ENCODE measurements at places on chromosomes 13 and 19.

- DNase-seq = no peak
These were observed 36.5 kb downstream of the SIPA1L3 start for GRCh38 chr19:37943480-37943879.

- no peak for DNase-seq
These were observed 11.4 kb downstream of the VSTM2B start for GRCh38 chr19:29537181-29537580.

DNA sequence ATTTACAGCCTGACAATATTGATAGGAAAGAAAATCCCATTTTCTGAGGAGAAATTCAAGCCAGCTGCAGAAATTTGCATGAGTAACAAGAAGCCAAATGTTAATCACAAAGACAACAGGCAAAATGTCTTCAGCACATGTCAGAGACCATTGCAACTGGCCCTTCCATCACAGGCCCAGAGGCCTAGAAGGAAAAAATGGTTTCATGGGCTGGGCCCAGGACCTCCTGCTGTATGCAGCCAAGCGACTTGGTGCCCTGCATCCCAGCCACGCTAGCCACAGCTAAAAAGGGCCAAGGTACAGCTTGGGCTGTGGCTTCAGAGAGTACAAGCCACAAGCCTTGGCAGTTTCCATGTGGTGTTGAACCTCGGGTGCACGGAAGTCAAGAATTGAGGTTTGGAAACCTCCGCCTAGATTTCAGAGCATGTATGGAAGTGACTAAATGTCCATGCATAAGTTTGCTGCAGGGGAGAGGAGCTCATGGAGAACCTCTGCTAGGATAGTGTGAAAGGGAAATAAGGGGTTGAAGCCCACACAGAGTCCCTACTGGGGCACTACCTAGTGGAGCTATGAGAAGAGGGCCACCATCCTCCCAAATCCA, 1474.0 kb downstream of the PCDH9 start:
- no peak for DNase-seq

GRCh38 chr13:43356567-43356966, 333.2 kb downstream of the DNAJC15 start:
- DNase-seq = peak; percentile 8

- DNase-seq = no peak
These were observed 231.0 kb downstream of the MYO16 start for GRCh38 chr13:108860418-108860817.

GRCh38 chr13:28967029-28967915, 147.1 kb downstream of the MTUS2 start:
- no peak for DNase-seq

- peak; percentile 38 for DNase-seq
These were observed 280.0 kb downstream of the SHISA2 start for GRCh38 chr13:25771641-25772478.

GRCh38 chr13:42048342-42048683, at the start of gene DGKH:
Gene DGKH (plus strand): TSS chr13:42048648. CDS start chr13:42048774, 126 bp downstream.
- no peak for DNase-seq

GRCh38 chr19:10389863-10390262, 9.5 kb upstream of the TYK2 start:
- no peak for DNase-seq

GRCh38 chr13:43095771-43096719, 72.7 kb downstream of the DNAJC15 start:
- DNase-seq = no peak

Measured in epithelial cell of esophagus (primary cell).